ENCODE measurements at places on chromosomes 5 and 9.

DNA sequence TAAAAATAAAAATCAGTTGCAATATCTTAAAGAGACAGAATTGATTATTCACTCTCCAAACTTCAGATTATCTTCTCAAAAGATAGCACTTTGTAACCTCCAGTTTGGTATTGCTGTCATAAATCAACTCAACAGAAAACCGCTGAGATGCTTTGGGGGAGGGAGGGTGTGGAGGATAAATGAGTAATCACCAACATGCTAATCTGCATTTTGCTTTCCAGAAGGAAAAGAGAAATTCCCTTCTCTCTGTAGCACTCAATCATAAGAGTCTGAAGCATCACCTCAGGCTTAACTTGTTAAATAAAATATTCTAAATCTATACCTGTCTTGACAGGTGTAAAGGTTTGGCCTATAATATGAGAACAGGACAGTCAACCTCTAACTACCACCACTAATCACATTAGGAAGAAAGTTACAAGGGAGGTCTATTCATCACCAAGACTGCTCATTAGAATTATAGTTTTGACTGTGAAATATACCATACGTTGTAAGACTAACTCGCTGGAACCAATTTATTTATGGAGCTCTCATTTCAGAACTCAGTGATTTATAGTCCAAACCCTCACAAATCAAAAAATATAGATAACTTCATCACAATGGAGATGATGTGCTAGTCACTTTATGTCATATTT, 89.0 kb downstream of the PIK3R1 start:
- no peak for DNase-seq

DNA sequence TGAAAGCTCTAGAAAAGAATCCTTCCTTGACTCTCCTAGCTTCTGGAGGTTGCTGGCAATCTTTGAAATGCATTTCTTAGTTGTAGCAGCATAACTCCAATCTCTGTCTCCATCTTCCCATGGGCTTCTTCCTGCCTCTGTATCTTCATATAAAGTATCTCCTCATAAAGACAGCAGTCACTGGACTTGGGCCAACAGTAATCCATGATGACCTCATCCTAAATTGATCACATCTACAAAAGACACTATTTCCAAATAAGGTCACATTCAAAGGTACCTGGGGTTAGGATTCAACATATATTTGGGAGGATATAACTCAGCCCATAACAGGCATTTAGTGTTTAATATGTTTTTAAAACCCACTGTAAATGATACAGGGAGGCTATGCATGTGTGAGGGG, 123.3 kb downstream of the MLLT3 start:
- no peak for DNase-seq

DNA sequence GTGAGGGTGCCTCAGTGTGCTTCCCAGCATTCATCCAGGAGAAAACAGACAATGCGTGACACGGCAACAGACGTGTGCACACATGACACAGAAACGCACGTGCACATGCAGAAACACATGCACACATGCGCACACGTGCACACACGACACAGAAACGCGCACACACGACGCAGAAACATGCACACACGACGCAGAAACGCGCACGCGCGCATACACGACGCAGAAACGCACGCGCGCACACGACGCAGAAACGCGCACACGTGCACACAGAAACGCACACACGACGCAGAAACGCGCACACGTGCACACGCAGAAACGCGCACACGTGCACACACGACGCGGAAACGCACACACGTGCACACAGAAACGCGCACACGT, 16.5 kb downstream of the TPPP start:
- no peak for DNase-seq

DNA sequence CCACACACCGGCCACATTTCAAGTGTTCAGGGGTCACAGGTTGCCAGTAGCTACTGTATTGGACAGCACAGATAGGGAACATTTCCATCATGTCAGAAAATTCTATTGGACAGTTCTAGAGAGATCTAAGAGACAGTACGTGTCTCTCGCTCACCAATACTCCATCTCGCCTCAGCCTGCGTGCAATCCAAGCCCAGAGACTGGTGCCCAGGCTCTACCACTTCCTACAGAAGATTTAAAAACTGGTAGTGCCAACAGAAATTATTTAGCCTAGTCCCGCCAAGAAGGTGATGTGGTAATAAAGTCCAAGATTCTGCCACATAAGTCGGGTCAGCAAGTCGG, 390 bp upstream of the SNX2 start:
- no peak for DNase-seq

DNA sequence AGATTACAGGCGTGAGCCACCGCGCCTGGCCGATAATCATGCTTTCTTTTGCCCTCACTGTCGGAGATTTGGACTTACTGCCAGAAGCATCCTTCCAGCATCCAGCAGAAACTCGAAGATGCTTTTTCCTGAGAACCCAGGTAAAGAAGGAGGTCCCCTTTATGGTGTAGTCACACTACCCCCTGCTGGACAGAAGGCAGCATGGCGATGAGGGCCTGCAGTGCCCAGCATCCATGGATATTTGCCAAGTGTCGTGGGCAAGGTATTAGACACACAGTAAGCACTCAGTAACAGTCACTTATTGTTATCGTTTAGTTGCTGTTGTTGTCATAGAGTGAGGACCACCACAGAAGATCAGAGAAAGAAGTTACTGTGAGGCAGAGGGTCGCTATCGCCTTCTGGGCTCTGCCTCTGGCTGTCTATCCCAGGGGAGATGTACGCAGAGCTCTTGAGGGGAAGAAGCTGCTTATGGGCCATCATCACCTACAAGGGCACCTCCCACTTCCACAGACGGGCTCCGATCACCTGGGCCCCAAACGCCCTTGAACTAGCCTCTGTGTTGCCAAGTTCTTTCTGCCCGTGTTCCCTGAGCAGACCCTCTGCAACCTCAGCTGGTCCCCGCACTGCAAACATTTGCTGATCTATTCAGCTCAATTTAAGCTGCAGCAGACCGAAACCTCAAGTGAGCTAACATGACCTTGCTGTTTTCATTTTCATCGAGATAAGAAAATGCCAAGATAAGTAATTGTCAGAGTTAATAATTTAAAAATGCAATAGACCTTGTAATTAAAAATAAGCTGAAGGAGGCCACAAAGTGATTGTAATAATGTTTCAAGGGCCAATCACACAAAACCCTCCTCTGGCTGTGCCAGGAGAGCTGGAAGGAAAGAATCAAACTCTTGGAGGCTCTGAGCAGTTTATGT, 23.9 kb downstream of the C5orf15 start:
- DNase-seq: peak; percentile 88

DNA sequence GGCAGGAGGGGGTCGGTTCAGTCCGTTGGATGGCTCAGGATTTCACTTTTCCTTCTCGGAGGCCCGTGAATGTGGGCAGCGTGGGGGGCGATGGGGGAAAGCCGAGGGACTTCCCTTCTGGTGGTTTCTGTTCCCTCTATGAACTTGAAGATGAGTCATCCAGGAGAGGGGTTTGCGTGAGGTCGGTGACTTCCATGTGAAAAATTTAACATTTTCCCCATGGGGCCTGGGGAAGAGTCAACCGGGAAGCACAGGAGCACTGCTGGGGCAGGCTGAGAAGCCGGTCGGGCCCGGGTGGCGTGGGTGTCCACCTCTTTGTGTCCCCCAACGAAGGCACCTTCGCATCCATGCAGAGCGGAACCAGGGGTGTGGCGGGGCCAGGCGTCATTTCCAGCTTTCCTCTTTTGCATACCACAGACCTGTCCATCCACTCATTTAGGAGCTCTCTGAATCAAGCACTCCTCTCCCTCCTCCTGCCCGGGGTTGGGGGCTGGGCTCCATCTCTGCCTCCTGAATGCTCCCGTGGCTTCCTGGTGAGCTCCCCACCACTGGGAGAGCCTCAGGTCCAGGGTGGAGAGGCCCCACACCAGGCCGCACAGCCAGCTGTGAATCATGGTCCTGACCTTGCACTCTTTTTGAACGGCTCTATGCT, 68.4 kb downstream of the ANKRD33B start:
- no peak for DNase-seq

DNA sequence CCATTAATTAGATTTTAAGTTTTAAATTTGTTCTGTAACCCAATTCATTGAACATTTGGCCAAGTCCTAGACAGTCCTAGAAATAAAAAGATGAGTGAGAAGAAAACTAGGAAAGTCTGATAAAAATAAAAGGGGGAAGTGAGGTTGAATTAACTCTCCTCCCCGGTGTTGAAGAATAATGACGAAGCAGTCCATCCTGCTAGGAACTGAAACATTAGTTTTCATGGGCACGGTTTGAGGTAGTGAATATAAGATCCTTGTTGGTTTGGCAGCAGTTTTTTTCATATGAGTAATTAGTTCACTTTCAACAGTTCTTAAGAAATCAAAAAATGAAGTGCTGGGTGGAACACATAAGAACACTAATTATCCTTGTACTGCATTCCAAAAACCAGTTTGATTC, 103.1 kb downstream of the MTREX start:
- no peak for DNase-seq

DNA sequence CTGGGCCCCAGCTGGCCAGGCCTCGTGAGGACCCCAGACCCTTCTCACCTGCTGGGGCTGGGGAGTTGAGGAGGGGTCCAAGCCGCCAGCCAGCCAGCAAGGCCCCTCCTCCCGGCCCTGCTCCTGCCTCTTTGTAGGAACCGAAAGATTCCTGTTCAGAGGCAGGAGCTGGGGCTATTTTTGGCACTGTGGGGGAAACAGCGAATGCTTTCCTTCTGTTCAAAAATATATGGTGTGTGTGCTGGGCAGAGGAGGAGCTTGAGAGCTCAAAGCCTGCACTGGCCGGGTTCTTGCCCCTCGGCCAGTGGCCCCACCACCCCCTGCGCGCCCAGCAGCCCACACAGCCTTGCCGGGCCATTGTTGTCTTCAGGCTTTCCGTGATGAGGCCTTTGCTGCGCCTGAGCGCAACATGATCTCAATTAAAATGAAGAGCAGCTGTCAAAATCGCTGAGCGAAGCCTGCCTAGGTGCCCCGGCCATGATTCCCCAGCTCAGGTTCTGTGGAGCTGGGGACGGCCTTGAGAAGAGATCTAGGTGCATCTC, 13.4 kb downstream of the NCS1 start:
- no peak for DNase-seq

DNA sequence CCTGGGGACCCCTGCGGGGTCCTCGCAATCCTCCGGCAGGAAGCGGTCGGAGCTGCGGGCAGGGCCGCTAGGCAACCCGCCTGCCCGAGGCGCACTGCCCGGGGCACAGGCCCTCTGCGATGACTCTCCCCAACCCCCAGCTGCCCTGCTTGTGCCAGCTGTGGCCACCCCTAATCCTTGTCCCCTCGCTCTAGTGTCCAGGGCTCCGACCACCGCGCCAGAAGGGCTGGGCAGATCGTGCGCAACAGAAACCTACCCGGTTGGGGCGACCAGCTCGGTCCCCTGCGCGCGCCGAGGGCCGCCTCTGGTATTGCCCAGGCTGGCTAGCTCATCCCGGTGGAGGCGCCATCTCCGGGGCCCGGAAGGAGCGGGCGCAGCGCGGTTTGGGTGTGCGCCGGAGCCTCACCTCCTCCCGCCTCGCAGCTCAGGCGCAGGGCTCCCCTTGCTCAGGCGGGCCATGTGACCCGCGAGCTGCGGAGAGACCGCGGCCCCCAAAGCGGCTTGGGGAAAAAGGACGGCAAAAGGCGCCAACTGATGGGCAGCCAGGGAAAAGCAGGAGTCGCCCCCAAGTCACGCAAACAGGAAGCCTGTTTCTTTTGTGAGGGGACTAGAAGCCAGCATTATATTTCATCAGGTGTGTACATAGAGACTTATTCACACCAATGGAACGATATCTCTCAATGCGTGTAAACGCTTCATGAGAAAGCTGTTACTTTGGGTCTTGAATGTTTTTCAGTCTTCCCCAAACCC, 46.8 kb upstream of the RNF20 start:
- DNase-seq: no peak

DNA sequence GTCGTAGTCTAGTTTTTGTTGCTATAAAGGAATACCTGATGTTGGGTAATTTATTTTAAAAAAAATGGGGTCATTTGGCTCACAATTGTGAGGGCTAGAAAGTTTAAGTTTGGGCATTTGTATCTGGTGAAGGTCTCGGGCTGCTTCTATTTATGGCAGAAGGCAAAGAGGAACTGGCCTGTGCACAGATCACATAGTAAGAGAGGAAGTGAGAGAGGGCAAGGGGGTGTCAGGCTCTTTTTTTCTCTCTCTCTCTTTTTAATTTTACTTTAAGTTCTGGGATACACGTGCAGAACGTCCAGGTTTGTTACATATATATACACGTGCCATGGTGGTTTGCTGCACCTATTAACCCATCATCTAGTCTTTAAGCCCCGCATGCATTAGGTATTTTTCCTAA, 453.3 kb downstream of the DIRAS2 start:
- peak; percentile 43 for DNase-seq

- no peak for DNase-seq
These were observed 8.1 kb downstream of the PRDM12 start for GRCh38 chr9:130672466-130672865.

GRCh38 chr5:78264600-78264999, 29.9 kb downstream of the AP3B1 start:
- no peak for DNase-seq

GRCh38 chr5:174607916-174608315, 116.5 kb upstream of the MSX2 start:
- no peak for DNase-seq

GRCh38 chr9:37405350-37405749, 17.1 kb upstream of the GRHPR start:
- no peak for DNase-seq

DNA sequence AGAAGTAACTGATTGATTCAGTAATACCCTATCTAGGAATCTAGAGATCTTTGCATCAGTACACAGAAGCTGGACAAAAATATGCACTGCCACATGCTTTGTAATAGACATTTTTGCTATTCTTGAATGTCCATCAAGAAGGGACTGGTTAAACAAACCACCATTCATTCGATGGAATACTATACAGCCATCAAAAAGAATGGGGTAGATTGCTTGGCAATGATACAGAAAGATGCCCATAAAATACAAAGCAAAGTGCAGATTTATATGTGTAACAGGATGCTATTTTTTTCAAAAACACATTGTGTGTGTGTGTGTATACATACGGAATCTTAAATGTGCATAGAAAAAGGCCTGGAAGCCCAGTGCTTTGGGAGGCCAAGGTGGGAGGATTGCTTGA, 7.6 kb downstream of the TNIP1 start:
- DNase-seq: no peak
